Lower lobe of right lung (tissue), 2 donors: ENCODE measurements at places on chromosomes 7 and 10. TPM values are rescaled to one million over a fixed set of nuclear protein-coding genes. Genes with fewer than 3 reads are reported as not detected.

DNA sequence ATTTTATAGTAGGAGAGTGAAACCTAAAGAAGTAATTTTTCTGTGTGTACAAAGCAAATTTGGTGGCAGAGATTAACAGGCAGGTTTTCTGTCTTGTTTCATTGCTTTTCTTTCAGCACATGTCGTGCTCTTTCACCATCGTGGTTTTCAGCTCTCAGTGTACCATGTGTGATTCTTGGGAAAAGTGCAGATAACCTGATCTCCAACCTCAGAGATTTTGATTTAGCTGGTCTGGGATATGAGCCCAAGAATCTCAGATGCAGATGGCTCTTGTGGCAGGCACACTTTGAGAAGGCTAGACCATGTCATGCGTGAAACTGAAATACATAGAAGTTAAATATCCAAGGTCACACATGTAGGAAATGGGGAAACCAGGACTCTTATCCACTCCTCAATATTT lies 317.4 kb downstream of the EXOC4 start:
- no peaks in the 10 kb centered on the region for H3K27me3 ChIP-seq
- no peak for DNase-seq
- H3K27ac ChIP-seq: no peak overlapping the region
- no peak overlapping the region for H3K4me3 ChIP-seq
- H3K4me1 ChIP-seq: no peaks in the 10 kb centered on the region
- no peaks in the 10 kb centered on the region for H3K36me3 ChIP-seq

GRCh38 chr7:7331523-7331922 lies 149.2 kb downstream of the C1GALT1 start:
- DNase-seq: no peak
- no peaks in the 10 kb centered on the region for H3K27me3 ChIP-seq
- no peak overlapping the region for H3K4me3 ChIP-seq
- H3K27ac ChIP-seq: no peak overlapping the region

- DNase-seq: no peak
- no peaks in the 10 kb centered on the region for H3K36me3 ChIP-seq
- H3K4me1 ChIP-seq: no peaks in the 10 kb centered on the region
- no peak overlapping the region for H3K27ac ChIP-seq
- H3K4me3 ChIP-seq: no peak overlapping the region
These were observed 16.3 kb upstream of the GJD4 start for GRCh38 chr10:35588836-35589235.

DNA sequence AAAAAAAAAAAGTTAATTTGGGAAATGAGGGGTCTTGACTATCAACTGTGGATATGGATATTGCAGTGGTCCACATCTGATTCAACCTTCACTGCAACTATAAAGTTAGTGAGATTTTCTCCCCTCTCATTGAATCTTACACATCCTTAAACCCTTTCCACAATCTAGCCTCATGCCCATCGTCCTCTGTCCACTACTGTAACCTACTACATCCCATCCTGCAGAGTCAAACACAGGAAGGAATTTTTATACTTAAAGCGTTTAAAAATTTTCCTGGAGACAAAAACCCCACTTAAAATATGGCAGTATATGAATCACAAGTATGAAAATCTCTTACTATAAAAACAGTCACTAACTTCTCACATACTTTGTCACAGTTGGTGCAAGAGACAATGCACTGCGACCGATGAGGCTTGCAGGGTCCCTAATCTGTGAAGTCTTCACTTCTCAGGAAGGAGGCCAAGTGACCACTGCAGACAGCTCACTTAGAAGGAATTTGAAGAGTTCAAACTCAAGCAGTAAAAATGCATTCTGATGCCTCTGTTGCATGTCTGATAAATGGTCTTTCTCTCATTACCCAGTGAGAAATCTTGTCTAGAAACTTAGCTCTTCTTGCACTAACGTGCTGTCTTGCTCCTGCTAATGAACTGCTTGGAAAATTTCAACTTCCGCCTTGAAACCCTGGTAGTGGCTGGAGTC lies 50.3 kb upstream of the ST8SIA6 start:
- peaks cover 8% of the 10 kb centered on the region for H3K4me1 ChIP-seq
- no peaks in the 10 kb centered on the region for H3K36me3 ChIP-seq
- H3K4me3 ChIP-seq: no peak overlapping the region
- DNase-seq: no peak
- H3K27me3 ChIP-seq: no peaks in the 10 kb centered on the region

The IGF2BP3 gene
- total RNA-seq: 2.0 TPM
